Stimulated activated CD4-positive, alpha-beta T cell treated with anti-CD3 and anti-CD28 coated beads, Interleukin-12 subunit alpha, Interleukin-12 subunit beta, amount 100 ng/mL, for 4 hours (primary cell): ENCODE measurements at places on chromosomes 2 and 18.

DNA sequence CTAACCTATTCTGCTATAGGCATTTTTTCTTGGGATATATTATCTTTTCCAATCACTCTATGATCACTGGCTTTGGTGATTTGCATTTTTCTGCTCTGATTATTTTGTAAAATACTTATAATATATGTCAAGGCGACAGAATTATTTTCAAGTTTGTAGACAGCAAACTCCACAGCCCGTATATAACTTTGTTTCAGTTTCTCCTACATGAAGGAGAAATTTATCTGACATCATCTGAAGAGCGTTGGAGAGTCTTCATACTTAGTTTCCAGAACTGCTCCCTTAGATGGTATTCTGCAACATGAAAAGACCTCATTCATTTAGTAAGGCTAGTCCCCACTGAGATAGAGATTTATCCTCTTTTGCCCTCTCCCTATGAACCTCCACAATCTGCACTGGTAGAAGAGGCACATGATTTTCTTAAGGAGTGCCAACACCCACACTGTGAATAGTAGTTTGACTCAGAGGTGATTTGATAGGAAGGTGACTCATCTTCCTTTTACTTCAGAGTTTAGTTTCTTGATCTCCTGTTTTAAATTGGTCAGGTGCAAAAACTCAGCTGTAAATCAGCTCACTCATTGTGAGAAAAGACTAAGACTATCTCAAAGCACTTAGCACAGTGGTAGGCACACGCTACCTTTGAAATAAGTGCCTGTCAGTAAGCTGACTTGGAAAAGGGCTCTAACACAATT, 1848.6 kb upstream of the CELF4 start:
- no peak for DNase-seq

DNA sequence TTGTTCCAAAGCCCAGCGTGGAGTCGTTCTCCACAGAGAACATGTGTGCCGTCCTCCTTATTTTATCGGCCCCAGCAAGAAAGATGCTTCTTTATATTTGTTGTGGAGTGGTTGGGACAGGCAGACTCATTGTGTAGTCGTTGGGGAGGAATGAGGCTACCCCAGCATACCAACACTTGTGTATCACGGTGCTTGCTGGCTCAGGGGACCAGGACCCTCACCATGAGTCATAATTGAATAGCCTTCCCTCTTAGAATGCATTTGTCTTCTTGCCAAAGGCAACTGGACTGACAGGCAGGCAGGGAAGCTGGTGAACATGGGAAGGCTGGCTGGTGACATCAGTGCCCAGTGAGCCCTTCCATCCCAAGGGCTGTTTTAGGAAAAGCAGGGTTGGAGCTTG, 4.7 kb downstream of the CAPN10 start:
- DNase-seq = no peak

- no peak for DNase-seq
Measured at GRCh38 chr2:33247365-33247764, 229.1 kb upstream of the RASGRP3 start.

- DNase-seq = no peak
Measured at GRCh38 chr2:67997528-67997900, 65.3 kb downstream of the C1D start.

GRCh38 chr18:61169386-61169785, 163.8 kb upstream of the CDH20 start:
- no peak for DNase-seq

GRCh38 chr2:101823347-101823791, 125.9 kb downstream of the MAP4K4 start:
- DNase-seq = peak; percentile 55

GRCh38 chr2:50661682-50662081, 370.2 kb downstream of the NRXN1 start:
- no peak for DNase-seq

GRCh38 chr2:123434546-123435395, 590.3 kb upstream of the CNTNAP5 start:
- no peak for DNase-seq

DNA sequence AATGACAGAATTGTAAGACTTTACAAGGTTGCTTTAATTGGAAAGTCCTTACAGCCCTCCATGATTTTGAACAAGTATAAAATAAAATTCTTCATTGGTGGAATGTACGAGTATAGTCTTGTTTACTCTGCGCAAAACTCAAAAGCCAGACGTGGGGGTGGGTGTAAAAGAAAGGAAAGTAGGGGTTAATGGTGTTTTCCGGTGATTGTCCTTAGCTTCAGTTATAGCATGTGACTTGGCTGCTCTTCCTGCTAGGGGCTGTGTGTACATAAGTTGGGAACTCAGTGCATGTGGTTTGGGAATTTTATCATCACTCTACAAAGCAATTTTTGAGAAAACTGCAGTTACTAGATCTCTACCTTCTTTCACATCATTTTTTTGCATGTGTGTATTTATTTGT, 82.4 kb upstream of the CAVIN2 start:
- DNase-seq = no peak

- DNase-seq = peak; percentile 25
Measured at GRCh38 chr2:109128616-109129355, at the start of gene SH3RF3. SH3RF3 (plus strand) TSS chr2:109129205.

GRCh38 chr2:95345563-95346230, 48.5 kb downstream of the KCNIP3 start:
- DNase-seq = peak; percentile 69

GRCh38 chr2:86621280-86621943, 2.3 kb downstream of the RNF103 start:
- no peak for DNase-seq

GRCh38 chr2:28102455-28102874, 211.9 kb downstream of the BABAM2 start:
- DNase-seq = no peak

DNA sequence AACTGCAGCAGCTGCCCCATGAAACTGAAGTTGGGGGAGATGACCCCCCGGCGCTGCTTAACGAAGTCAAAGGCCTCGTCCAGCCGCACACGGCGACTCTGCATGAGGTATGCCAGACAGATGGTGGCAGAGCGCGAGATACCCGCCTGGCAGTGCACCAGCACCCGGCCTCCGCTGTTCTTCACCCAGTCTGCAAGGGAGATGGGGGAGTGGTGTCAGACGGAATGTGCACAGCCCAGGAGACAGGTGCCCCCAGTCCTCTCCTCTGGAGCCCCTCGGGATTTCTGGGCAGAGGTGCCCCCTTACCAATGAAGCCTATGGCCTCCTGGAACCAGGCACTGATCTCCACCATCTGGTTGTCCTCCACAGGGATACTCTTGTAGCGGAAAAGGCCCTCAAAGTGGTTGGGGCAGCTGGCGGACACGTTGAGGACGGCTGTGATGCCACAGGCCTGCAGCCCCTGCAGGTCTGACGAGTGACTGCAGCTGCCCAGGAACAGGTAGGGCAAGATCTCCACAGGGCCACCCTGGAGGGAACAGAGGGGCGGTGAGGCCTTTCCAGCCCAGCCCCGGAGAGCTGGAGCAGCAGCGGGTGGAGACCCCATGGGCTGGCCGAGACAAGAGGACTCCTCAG, 1.3 kb downstream of the DUSP2 start:
- peak; percentile 51 for DNase-seq

GRCh38 chr2:51093016-51093415, 61.1 kb upstream of the NRXN1 start:
- no peak for DNase-seq

DNA sequence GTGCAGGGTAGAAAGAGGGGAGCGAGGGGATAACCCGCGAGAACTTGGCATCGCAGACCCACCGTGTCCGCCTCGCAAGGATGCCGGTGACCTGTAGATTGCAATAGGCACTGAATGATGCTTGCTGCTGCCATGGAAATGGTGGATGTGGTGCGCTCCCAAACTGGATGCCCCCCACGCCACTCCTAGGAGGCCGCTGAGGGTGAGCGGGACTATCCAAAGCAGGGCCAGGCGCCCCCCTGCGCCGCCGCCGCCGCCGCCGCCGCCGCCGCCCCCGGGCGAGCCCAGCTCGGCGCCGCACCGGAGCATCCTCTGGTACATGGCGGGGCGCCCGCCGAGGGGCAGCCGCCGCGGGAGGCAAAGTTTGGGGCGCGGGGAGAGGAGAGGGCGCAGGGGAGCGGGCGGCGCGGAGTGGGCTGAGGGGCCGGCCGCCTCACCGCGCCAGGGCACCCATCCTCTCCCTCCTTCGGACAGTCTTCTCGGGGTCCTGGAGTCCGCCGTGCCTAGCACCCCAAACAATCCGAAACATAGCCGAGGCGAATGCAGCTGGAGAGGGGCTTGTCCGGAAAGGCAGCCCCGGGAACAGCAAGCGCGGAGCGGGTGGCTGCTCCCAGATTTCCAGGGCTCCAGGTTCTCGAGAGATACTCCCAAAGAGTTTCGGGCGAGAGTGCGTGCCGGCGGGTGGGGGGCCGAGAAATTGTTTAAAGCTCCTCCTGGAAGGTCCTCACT, 685.1 kb downstream of the NRXN1 start:
- no peak for DNase-seq

DNA sequence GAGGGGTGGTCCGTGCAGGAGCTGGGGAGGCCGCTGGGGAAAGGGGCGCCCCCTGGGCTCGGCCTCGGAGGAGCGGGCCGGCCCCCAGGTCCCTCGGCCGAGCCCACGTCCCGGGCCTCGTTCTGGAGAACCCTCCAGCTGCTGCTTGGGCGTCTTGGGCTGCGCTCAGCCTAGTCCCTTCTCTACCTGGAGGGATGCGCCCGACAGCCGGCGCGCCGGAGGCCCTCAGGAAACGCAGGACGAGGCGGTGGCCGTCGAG, 293 bp upstream of the D2HGDH start:
- DNase-seq = no peak

DNA sequence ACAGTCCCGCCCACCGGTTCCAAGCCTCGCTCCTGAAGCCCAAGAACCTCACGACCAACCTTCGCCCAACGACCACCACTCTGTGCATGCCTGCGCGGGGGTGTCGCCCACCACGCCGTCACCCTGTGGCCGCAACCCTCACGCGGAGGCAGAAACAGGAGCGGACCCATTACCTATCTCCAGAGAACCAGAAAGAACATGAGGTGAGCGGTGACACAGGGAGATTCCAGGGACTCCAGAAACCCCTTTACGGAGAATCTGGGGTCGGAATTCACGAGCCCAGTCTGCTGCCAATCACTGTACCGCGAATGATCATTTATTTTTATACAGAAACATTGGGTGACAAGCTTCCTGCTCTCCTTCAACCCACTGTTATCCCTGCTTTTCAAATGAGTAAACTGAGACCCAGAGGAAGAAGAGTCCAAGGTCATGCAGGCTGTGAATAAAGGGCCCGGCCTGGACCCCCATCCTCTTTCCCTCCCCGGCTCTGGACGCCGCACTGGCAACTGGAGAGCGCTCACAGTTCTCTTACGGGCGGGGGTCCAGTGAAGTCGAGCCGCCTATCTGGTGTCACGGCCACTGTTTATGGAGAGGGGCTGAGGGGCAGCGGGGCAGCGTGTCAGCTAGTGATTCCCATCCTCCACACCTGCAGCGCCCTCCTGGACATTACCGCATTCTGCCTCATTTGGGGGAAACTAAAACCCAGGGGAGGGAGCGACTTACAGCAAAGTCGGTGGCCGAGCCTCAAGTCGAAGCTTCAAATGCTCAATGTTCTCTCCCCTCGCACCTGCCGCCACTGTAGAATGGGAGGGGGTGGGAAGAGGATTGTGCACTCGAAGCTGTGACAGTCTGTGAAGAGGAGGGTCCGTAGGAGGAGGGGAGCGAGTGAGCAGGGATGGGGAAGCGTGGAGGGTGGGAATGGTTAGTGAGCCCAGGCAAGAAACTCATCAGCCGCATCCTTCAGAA, 723 bp upstream of the SLC30A3 start:
- no peak for DNase-seq

DNA sequence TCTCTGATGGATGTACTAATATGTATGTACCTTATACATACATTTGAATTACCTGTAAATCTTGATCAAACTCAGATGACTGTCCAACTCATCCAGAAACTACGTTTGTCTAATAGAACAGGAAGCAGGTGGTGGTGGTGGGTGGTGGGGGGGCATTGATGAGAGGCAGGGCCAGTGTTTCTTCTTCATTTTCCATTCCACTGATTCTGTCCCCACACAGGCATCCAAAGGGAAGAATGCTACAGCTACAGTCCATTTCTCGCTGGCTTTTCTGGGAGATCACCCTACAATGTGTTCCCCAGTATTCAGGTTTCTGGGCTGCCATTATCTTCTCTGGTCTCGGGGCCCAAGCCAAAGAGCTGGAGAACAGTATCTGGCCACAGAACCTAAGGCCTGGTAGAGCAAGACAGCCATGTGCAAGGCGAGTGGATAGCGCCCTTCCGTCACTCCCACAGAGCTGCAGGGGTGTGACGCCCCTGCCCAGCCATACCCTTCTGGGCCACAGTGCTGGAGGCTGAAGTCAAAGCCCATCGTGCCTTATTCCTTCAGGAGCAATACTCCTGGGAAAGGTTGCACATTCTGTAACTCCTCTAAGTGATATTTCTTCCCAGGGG, 54.5 kb downstream of the BCL11A start:
- no peak for DNase-seq

DNA sequence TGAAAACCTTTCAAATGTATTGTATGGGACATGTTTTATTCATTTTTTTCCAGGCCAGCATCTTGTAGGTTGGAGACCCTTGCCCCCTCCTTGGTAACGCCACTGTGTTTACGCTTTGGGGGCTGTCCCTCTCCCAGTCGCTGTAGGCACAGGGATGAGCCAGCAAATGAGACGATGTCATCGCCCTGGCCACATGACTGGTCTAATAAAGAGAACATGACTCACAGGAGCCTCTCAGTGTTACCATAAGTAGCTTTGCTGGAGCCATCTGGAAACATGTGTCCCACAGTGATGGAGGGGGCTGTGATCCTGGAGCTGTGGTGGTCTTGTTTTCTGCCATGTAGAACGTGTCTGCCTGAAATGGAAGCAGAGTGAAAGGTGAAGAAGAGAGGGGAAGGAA, 78.9 kb downstream of the CD8B2 start:
- DNase-seq = peak; percentile 18

DNA sequence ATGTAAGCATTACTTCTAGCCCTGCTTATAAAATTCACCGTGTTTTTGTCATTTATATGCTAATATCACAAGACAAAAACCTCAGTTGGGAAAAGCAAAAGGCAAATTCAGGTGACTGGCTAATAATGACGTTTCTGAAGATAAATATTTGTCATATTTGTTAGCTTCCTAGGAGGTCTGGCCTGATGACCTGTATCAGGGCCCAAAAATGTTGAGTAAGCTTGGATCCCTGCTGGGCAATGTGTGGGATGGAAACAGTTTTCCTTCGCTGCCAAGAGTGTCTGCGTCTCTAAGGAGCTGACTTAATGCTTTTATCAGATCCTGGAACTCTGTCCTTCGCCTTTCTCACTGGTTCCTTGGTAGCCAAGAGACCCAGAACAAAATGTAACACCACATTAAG, 230.1 kb upstream of the PXDN start:
- DNase-seq = no peak

GRCh38 chr2:174586418-174587295, 10.9 kb downstream of the WIPF1 start:
- DNase-seq = no peak
